ENCODE measurements at places on chromosomes 3 and 15.

- DNase-seq, result no peak
These were observed 34.1 kb upstream of the PIAS1 start for GRCh38 chr15:68019814-68020525.

GRCh38 chr15:80585544-80586018 is 109.5 kb upstream of the ABHD17C start:
- DNase-seq, result no peak

- DNase-seq, result no peak
These were observed 25.2 kb downstream of the GOLGA6D start for GRCh38 chr15:75307778-75308390.

- no peak for DNase-seq
These were observed 212.2 kb downstream of the FOXP1 start for GRCh38 chr3:71371282-71371681.

DNA sequence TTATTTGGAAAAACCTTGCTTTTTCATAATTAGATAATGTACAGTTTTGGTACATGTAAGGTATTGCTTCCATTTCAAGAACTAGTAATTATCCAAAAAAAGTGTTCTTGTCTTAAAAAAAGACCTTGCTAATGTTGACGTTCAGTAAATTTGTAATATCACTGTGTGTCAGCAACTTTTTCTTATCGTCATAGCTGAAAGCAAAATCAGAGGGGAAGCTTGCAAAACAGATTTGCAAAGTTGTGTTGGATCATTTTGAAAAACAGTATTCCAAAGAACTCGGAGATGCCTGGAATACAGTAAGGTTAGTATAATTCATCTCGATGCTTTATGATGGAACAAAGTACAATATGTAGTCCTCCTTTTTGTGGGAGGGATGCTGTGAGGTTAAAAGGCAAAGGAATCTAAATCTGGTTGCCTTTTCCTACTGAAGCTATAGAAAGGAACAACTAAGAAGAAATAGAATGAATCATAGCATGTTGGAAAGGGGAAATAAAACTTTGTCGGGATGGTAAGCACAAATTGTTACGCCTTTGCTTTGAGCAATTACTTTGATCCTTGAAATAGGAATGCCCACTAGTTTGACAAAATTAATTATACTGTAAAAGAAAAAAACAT is 1.5 kb downstream of the NSUN3 start:
- no peak for DNase-seq

- DNase-seq, result no peak
These were observed 8.1 kb downstream of the MRPL3 start for GRCh38 chr3:131494706-131495105.

DNA sequence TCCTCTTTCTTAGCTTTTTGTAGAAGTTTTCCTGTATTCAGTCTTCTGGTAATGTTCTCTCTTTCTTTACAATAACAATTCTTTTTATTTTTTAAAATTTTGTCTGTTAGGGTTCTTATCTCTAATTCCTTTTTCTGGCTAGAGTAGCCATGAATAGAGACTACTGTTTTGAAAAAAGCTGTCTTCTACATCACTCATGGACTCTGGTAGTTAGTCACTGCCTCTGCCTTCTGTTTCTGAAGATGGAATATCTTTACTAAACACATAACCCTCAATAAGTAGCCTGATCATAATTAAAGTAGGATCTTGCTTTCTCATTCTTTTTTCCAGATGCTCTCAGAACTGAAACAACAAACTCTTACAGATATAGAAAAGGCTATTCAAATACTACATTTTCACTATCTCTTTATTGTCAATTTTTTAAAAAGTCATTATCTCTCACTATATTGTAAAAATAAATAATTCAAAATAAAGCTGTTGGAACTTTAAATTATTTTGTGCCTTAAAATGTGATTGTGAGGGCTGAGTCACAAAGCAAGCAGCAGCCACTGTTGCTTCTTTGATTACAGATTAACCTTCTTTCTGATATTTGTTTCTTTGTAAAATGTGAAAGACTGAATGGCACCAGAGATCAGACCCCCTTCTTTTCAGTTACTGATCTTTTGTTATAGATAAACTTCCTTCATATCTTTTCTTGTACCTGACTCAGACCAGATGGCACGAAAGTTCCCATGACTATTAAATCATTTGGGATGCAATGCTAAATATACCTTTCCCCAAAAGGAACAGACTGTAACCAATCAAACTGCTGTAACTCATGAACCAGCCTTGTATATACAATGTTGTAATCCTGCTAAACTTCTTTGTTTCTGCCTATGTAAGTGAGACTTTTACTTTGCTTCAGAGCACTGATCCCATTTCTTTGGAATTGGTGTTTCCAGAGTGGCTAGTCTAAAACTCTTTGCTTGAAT is 1159.5 kb downstream of the IGSF11 start:
- DNase-seq, result no peak

DNA sequence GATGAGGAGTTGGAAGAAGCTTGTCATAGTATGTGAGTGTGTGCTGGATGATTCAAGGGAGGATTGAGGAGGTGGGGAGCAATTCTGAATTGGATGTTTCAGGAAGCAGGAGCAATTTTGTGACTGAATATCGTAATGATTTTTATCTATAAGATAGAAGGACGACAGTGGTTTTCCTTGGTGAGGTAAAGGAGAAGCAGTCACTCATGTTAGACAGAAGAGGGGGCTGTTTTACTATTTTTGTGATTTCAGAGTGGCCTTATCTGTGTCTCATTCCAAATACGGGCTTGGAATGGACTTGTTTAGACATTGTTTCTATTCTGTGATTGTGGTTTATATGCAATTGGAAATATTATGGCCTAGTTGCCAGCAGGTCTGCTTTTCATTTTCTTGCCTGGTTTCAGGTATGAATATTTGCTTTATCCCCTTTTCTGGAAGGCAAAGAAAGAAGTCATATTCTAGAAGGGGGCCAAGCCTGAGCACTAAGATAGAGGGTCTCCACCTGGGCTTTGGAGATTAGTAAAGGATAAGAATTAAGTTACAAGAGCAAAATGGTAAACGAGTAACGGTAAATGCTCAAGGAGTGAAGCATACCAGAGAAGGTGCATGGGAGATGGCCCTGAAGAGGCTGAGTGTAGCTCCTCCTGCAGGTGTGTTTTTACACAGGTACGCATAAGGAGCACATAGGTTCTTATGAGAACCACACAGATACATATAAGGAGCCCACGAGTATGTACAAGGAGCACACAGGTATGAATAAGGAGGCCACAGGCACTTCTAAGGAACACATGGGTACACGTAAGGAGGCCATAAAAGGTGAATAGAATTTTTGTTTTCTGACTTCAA is 124.6 kb upstream of the KCNAB1 start:
- DNase-seq, result no peak

GRCh38 chr15:31438601-31439265 is 112.1 kb downstream of the KLF13 start:
- no peak for DNase-seq

GRCh38 chr3:193727089-193727488 is 134.1 kb downstream of the OPA1 start:
- no peak for DNase-seq

Measured in cortex of kidney (tissue), 1 donor.